ENCODE measurements at places on chromosomes 1 and 21.

GRCh38 chr1:43978551-43979260 is at the start of gene B4GALT2:
Gene B4GALT2, plus strand, starts transcription at chr1:43979210. Its CDS starts 1,951 bp downstream, at chr1:43981161.
- DNase-seq: peak; percentile 32

DNA sequence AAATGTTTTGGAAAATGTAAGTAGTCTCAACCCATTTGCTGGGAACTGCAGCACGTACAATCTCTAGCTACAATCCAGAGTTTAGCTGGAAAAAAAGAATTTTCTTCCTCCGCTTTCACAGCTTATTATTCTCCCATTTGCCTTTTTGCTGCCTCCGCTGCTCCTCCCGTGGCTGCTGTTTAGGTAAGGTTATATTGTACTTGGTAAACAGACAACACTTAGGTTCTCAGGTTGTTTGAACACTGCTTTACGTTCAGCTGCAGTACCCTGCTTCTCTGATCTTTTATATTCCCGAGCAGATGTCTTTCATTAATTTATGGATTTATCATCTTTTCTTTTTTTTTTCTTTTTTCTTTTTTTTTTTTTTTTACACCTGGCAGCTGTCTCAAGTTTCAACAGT is 14.3 kb downstream of the PROX1 start:
- no peak for DNase-seq

DNA sequence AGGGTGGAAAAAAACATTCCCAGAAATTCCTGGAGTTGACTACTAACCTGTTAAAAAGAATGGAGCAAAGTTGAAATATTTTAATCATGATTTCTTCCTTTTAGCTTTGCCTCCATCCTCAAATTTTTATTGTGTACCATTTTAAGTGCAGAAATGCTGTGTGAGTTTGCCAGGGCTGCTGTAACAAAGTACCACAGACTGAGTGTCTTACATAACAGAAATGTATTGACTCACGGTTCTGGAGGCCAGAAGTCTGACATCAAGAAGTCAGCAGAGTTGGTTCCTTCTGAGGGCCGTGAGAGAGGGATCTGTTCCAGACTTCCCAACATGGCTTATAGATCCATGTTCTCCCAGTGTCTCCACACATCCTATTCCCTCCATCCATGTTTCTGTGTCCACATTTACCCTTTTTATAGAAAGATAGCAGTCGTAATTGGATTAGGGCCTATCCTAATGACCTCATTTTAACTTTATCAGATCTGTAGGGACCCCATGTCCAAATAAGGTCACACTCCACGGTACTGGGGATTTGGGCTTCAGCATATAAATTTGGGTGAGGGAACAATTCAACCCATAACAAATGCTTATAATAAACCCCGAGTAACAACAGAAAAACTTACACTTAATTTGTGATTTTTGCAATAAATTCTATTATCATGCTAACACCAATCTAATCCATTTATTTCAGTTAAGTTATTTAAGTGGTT is 12.7 kb downstream of the SNX7 start:
- no peak for DNase-seq

- no peak for DNase-seq
Measured at GRCh38 chr1:17340358-17340757, 31.6 kb upstream of the PADI6 start.

DNA sequence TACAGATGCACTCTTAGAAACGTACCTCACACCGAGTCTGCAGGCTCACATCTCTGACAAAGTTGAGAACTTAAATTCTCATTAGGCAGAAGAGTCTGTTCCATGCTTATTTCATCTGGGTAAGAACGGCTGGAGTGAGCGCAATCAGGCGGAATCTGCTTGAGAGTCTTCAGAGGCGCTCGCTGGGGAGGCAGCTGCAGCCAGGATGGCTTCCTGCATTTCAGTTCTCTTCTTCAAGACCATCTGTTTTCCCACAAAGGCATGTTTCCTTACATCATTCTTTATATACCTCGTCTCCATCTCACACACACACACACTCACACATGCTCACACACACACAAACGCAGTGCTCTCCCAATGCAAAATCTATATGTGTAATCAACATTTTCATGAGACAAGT is 497.1 kb downstream of the AJAP1 start:
- no peak for DNase-seq

- no peak for DNase-seq
Measured at GRCh38 chr1:53324728-53325297, 3.1 kb downstream of the LRP8 start.

- DNase-seq: no peak
Measured at GRCh38 chr1:27521861-27522431, 32.0 kb upstream of the WASF2 start.

DNA sequence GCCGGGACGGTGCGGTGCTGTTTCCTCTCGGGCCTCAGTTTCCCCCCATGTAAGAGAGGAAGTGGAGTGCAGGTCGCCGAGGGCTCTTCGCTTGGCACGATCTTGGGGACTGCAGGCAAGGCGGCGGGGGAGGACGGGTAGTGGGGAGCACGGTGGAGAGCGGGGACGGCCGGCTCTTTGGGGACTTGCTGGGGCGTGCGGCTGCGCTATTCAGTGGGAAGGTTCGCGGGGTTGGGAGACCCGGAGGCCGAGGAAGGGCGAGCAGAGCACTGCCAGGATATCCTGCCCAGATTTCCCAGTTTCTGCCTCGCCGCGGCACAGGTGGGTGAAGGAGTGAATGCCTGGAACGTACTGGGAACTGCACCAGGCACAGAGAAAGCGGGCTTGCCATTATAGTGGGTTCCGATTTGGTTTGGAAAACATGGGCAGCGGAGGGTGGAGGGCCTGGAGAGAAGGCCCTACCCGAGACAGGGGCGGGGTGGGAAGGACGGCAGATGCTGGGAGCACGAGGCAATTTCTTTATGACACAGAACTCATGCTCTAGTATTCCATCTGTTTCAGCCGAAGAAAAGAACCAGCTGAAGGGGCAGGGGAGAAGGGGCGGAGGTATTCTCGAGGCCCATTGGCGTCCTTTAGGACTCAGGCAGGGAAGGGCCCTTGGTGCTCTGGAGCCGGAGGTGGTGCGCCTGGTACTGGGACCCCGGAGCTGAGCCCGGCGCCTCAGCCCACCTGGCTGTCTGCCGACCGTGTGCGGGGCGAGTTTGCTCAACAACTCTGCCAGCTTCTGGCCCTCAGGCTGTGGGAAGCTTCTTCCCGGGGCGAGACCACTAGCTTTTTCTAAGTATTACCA is 960 bp downstream of the PCSK9 start:
- no peak for DNase-seq

GRCh38 chr1:95139039-95139438 is 21.9 kb downstream of the TLCD4 start:
- DNase-seq: no peak

- no peak for DNase-seq
Measured at GRCh38 chr1:10588640-10589039, 113.9 kb downstream of the PEX14 start.

- no peak for DNase-seq
Measured at GRCh38 chr1:65393928-65394327, 26.5 kb upstream of the LEPR start.

DNA sequence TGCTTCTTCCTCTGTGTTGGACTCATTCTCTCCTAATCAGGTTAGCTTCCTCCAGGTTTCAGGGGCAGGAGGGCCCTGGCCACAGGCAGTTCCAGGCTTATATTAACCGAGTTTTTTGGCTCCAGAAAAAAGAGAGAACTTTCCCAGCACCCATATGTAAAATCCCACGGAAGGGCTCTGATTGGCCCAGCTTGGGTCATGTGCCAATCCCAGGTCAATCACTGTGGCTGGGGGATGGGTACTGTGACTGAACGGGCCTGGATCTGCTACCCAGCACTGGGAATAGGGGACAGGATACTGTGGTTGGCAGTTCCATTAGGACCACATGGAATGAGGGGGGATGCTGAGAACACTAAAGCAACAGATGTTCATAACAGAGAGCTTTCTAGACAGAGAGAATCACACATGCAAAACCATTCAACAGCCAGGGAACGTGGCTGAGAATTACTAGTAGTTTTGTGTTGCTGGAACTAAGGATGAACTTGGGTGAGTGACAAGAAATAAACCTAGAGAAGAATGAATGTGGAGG is 51.1 kb upstream of the NEK2 start:
- DNase-seq: no peak

GRCh38 chr1:161763522-161764098 is 2.5 kb upstream of the ATF6 start:
- DNase-seq: no peak

All from stimulated activated CD4-positive, alpha-beta T cell treated with anti-CD3 and anti-CD28 coated beads, Interleukin-12 subunit alpha, Interleukin-12 subunit beta, amount 100 ng/mL, for 48 hours (primary cell).